ENCODE measurements at places on chromosomes 3 and 15.

GRCh38 chr3:94082391-94082937 lies 19.6 kb downstream of the NSUN3 start:
- no peak for DNase-seq

GRCh38 chr3:126646674-126647073 lies 8.2 kb downstream of the TXNRD3 start:
- DNase-seq = peak; percentile 16

- DNase-seq = no peak
These were observed 23.9 kb upstream of the HRH1 start for GRCh38 chr3:11130385-11130784.

- no peak for DNase-seq
These were observed 352 bp upstream of the TMF1 start for GRCh38 chr3:69052472-69052898.

GRCh38 chr15:98953968-98954367 lies 53.6 kb downstream of the PGPEP1L start:
- DNase-seq = no peak

- DNase-seq = no peak
These were observed 4.7 kb upstream of the RYK start for GRCh38 chr3:134255404-134255803.

DNA sequence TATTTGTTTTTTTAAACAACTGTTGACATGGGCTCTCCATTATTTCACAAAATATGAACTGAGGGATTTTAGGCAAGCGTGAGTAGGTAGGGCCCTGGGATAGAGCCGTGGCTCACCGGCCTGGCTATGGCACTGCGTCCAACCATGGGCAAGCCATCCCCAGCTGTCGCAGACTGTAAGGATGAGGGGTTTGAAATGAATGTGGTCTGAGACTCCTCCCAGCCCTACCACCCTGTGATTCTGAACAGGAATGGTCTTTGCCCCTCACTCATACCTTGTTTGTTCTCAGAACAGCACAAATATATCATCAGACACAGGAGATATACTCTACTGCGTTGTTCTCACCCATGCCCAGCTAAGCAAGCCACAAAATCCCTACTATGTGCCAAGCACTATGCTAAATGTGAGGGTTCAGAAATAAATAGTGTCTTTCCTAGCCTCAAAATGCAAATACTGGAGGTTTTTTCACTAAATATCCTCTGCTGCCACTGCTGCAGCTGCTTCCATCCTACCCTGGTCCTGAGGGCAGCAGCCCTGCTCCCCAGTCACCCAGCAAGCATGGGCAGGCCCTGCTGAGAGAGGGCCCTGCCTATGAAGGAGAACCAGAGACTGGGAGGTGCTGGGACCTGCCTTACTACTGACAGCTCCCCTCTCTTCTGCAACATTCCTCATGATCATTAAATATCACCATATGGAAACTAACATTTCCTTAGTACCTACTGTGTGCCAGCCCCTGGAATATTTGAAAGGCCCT lies 102.8 kb downstream of the XXYLT1 start:
- no peak for DNase-seq

- DNase-seq = peak; percentile 48
These were observed 22.5 kb downstream of the UPK1B start for GRCh38 chr3:119195911-119196310.

DNA sequence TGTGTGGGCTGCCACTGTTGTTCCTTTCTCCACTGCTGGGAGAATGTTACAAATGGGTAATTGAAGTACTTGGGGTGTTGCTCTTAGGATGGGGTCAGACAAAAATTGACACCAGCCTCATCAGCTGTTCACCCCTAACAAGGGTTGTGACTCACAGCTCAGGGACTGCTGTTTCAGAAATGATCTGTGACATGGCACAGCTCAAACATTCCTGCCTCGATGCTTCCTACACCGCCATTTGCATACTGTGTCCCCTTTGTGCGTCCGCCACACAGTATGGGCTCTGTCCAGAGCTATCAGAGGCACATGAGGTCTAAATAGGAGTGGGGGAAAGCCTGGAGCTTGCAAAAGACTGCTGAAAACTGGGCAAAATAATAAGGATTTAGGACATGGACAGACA lies 43.9 kb downstream of the CCNL1 start:
- DNase-seq = no peak

DNA sequence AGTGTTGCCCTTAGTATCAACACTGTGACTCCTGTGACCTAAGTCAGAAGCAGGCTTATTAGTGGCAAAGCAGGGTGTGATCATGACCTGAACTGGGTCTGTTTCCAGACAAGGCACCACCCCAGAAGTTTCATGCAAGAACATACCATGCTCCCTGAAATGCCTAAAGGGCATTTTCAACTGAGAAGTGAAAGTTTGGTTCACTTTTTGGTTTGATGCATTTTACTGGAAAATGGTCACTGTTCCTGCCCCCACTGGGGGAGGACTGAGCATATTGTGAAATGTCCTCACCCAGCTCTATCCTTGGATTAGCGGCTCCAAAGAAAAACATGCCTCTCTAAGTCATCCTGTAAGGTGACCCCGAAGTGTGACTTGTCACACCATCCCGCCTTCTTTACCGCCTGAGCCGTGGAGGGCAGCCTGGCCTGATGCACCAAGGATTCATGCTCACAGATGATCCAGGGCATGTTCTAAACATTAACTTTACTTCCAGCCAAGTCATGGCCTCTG lies 3.1 kb upstream of the FAM240A start:
- peak; percentile 9 for DNase-seq

DNA sequence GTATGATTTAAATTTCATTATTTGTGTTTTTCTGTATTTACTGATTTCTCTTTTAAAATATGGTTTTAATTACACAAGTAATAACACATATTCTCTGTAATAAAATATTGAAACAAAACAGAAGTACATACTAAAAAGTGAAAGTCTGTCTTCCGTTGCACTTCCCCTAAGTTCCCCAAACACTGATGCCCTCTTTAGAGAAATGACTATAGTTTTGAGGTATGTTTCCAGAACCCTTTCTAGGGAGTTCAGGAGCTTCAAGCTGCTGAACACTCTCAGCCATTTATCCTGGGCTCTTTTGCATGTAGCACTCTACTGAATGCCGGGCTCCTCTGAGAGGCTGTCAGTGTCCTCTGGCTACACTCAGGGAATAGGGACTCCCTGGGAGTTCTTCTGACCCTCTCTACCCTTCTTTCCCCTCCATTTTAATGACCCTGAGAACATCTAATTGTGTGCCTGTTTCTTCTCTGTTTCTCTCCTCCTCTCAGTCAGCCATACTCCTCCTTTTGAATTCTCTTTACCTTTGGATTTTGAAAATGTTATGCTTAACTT lies 60.4 kb upstream of the KCNAB1 start:
- no peak for DNase-seq

GRCh38 chr15:100101426-100102089 lies 240.2 kb downstream of the ADAMTS17 start:
- no peak for DNase-seq

DNA sequence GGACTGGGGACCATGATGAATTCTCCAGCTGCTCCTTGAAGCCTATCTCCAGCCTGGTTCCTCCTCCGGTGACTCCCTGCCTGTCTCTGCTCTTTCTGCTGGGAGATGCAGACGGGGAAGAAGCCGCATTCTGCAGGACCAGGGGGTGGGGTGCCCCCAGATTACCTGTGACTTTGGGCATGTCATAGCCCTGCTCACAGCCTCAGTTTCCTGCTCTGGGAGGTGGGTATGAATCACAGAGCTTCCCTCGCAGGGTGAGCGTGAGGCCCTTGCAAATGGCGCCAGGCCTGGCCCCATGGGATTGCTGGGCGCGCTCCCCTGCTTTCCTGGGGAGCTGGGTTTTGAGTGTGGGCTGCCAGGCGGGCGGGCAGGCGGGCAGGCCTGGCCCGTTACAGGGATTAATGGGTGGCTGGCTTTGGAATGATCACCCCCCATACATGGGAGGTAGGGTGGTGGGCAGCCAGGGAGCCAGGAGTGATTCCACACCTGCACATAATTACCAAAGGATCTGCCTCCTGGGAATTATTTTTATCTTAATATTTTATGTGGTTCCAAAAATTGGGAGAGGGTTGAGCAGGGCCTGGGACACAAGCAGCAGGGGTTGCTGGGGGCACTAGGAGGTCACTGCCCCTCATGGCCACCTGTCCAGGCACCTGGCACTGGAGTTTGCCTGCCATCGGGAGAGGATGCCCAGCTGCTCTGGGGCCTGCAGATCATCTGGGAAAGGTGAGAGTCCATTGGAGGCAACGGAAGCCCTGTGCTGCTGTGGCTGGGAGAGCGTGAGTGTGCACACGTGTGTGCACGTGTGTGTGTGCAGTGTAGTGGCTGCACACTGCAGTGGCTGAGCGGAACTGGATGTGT lies 106.8 kb downstream of the WNT7A start:
- DNase-seq = no peak

DNA sequence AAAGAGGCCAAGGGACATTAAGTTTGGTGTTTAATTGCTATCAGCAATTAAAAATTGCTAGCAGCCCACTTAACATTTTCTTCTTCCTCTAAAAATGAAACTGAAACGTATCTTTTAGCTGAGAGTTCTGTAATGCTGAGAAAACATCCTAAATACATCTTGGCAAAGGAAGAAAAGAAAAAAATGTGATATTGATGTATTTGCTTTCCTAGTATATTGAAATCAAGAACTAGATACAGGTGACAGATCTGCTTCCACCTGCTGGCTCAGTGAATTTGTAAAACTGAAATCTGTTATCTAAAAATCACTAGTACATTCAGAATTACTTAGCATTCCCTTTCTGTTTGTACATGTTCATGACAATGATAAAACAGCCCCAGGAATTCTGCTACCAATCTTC lies 283.2 kb downstream of the ZBTB20 start:
- DNase-seq = no peak

DNA sequence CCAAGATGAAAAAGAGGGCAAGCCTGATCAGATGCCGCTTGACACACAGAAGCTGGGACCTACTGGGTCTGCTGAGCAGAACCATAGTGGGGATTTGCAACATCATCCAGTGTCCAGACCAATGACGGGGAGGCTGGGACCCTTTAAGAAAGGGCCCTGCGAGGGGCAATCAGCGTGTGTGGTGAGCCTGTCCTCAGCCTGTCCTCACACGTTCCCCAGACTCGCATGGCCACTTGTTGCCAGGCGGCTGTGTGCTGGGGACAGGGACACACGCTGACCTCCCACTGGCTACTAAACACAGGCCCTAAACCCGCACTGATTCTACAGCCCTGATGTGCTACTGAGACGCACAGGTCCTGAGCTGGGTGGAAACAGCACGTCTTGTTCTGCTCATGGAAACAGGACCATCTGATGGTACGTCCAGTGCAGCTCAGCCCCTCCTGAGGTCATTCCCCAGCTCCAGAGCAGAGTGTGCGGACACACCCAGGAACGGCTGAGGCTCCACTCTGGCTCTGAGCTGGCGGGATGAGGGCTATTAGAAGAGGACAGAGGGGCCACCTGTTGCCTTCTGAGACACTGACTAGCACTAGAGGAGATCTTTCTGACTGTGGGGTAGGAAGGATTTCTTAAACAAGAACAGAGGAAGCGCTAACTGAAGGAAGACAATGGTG lies 24.4 kb downstream of the PCSK6 start:
- no peak for DNase-seq

DNA sequence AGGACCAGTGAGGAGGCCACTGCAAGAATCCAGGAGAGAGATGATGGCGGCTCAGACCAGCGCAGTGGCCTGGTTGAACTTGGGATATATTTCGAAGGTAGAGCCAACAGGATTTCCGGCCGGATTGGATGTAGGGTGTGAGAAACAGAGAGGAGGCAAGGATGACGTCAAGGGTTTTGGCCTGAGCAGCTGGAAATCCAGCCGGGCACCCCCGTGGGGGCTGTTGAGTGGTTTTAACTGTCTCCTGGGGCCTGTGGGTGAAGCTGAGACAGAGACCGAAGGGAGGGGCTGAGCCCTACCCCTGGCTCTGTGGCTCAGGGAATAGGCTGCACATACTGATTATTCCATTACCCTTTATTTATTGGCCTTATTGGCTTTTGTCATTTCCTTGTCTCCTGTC lies 45.7 kb downstream of the EXOG start:
- no peak for DNase-seq

- DNase-seq = no peak
These were observed 1.3 kb upstream of the AEN start for GRCh38 chr15:88619796-88620195.

DNA sequence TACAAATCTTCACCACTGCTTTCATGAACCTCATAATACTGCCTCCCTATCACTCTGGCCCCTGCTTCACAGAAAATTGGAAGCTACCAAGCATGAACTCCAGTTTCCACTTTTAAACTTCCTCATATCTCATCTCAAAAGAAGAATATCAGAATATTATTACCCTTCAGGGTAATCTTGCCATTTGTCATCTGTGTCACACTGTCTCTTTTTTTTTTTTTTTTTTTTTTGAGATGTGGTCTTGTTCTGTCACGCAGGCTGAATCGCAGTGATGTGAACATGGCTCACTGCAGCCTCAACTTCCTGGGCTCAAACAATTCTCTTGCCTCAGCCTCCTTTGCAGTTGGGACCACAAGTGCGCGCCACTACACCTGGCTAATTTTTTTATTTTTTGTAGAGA lies 80.4 kb upstream of the TCF12 start:
- DNase-seq = no peak

GRCh38 chr3:42022355-42022754 lies 60.5 kb upstream of the ULK4 start:
- DNase-seq = no peak

DNA sequence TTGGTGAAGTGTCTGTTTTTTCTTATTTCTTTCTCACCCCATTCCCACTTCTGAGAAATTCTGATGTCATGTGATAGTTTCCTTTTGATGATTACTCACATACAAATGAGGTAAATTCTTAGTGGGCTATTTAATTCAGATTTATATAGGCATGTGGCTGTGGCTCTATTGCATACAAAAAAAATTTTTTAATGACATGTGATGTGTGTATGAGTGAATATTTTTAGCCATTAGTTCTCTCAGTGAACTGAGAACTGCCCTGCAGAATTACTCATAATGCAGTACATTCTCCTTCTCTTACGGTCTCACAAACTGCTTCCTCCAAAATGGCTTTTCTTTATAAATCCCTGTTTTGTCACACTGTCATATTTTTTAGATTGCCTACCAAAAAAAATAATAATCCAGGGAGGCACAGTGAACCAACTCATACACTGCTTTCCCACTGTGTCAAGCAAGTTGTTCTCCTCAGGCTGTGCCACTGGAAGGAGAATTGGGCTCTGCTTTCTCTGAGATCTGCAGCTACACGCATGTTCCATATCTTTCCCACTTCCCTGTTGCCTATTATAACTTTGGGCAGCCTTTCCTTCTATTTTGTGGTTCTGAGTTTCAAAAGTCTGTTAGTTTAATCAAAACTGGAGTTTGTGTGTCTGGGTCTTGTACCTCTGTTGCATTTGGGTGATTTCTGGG lies 415.7 kb upstream of the THBS1 start:
- DNase-seq = peak; percentile 93

GRCh38 chr15:77724715-77725114 lies 92.0 kb upstream of the LINGO1 start:
- no peak for DNase-seq
